ENCODE measurements at places on chromosomes 5 and 9. TPM values are rescaled to one million over a fixed set of nuclear protein-coding genes. Genes with fewer than 3 reads are reported as not detected.

Gene PDE8B
- total RNA-seq, result 37.5 TPM

Gene ASS1
- total RNA-seq, result 304 TPM

Gene PCDHB11
- 2.0 TPM for total RNA-seq

DNA sequence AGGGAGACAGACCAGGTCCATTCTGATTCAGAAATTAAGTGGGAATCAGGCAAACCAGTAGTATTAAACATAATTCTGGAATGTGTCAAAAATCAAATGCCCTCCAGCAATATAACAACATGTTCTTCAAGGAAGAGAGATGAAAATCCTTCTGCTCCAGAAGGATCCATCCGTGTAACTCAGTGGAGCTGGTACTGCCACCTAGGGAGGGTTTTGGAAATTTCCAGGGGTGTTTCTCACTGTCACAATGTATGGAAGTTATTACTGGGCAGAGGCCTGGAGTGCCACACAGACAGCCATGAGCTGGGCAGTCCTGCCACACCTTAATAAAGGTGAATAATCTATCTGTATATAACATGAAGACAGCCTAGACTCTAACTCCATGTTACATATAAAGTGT, 87.5 kb downstream of the TTLL11 start:
- no peak for DNase-seq

- DNase-seq, result no peak
Measured at GRCh38 chr5:154779105-154779504, 23.9 kb downstream of the LARP1 start.

GRCh38 chr5:141715346-141715905, 33.4 kb upstream of the ARAP3 start:
- no peak for DNase-seq

DNA sequence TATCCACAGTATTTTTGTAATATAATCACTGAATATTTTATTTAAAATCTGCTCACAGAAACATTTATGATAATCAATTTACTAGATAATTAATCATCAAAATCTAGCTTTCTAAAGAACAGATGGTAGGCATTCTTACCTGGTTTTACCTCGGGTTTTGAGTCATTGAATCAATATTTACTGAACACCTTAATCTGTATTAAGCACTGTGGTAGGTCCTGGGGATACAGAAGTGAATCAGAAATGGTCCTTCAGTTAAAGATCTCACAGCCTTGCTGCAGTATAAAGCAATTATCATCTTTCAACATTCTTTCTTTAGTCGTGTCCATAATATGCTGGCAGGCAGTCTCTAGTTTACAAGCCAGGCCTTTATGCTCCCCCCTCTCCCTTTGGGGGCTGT, 2.0 kb upstream of the MEIKIN start:
- DNase-seq, result no peak

GRCh38 chr9:135920973-135921585, 13.7 kb upstream of the CAMSAP1 start:
- DNase-seq, result no peak

DNA sequence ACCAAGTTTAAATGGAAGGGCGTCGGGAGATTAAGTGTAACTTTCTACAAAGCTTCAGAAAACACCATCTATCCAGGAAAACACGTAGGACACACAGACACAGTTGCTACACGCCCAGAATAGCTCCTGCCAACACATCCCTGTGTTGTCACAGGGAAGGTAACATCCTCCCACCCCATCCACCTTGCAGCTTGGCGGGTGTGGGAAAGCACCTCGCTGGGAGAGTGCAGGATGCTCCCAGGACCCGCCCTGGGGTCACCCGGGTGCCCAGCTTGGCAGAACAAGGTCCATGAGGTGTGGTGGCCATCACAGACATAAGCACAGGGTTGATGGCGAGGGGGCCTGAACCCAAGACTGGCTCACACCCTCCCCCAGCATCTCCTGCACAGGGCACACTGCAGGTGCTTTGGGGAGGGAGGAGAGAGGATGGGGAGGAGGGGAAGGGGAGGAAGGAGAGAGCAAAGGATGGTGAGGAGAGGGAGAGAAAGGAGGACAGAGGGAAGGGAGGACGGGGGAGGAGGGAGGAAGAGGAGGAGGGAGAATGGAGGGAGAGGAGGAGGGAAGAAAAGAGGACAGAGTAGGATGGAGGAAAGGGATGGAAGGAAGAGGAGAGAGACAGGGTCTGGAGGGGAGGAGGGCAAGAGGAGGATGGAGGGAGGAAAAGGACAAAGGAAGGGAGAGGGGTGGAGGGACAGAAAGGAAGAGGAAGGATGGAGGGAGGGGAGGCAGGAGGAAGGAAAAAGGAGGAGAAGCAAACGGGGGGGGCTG, 37.2 kb downstream of the GOLM1 start:
- DNase-seq, result peak; percentile 16

DNA sequence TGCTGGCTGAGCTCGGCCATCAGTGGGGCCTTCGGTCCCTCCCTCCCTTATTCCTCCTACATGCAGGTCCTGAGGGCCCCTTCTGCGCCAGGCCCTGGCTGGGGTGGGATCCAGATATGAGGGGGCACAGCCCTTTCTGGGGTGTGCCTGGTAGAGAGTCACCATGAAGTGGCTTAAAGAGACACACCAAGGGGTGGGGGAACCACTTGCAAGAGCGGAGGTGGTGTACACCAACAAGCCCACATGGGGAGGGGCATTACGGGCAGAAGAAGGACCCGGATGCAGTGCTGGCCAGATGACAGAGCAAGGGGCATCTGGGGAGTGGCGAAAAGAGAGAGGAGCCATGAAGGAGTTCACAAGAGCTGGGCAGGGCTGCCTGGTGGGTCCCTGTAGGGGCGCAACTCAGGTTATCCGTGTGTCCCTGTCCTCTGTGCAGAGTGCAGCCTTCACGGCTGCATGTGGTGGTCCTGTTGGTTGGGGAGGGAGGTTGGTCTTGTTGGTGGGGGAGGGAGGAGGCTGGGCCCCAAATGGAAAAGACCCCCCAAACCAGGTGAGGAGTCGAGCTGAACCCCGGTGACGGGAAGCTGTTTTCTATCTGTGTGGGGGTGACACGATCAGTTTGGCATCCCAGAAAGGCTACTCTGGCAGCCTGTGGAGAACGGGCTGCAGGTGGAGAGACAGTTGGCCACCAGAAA, 158.1 kb downstream of the DAB2IP start:
- peak; percentile 65 for DNase-seq

- DNase-seq, result no peak
Measured at GRCh38 chr9:81772144-81772543, 82.8 kb upstream of the TLE1 start.

DNA sequence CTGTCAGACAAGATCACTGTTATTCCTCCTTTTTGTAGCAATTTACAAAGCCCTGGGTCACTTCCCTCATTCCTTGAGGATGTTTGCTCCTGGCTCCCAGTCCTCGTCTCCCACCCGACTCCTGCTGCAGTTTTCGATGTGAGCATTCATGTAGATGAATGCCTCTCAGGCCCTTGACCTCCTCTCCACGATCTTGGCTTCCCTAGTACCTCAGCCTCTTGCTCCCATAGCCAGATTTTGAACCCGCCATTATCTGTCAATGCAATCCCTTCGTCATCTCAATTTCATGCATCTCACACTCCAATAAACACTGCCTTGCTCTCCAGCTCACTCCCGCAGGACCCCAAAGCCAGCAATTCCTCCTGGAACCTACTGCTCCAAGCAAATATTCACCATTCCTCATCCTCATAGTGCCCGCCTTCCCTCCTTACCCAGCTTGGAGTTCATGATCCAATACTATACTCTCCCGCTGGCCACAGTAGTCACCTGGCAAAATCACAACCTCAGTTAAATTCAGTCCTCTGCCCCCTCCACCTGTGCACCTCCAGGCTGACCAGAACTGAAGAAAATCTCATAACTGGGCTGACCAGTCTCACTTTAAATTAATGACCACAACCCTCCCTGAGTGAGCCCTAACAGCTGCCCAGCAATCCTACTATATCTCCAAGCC, 35.1 kb upstream of the JADE2 start:
- DNase-seq, result peak; percentile 81

DNA sequence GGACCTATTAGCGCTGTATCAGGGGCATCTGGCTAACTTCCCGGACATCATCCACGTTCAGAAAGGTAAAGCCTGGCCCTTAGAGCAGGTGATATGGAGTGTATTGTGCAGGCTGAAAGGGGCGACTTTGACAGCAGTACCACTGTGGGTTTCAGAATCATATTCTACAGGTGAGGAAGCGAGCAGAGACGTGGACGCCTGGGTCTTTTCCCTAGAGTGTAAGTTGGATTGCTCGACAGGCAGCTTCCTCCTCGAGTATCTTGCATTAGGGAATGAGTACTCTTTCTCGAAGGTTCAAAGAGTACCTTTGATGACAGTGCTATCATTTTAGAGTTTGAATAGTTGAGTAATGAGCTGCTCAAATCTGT, 1.9 kb downstream of the SNX18 start:
- no peak for DNase-seq

- no peak for DNase-seq
Measured at GRCh38 chr5:77230727-77231470, 20.4 kb downstream of the PDE8B start.

- DNase-seq, result no peak
Measured at GRCh38 chr9:107827304-107827703, 337.7 kb upstream of the KLF4 start.

DNA sequence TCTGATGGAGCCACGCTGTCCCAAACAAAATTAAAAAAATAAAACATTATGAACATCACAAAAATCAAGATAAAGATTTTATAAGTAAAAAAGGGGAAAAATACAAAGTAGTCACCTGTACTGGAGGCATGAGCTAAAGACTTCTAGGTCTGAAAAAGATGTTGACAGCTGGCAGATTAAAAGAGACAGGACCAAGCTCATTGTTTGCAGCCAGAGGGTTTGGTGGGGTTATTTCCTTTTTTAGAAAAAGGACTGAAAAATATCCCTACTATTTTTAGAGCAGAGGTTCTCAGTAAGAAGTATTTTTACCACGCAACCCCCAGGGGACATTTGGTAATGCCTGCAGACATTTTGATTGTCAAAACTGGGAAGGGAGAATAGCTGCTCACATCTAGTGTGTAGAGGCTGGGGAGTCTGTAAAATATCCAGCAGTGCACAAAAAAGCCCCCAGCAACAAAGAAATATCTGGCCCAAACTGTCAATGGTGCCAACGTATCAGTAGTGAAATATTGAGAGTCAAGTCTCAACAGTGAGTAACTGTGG, 353.4 kb downstream of the TLE1 start:
- DNase-seq, result no peak

- DNase-seq, result no peak
Measured at GRCh38 chr5:56698463-56699381, 116.6 kb upstream of the MAP3K1 start.
